SW480 (cell line): ENCODE measurements at places on chromosomes 3 and 15.

GRCh38 chr3:134892326-134892725 lies 97.3 kb downstream of the EPHB1 start:
- DNase-seq: no peak

GRCh38 chr3:52848617-52849016 lies 13.8 kb upstream of the MUSTN1 start:
- no peak for DNase-seq

DNA sequence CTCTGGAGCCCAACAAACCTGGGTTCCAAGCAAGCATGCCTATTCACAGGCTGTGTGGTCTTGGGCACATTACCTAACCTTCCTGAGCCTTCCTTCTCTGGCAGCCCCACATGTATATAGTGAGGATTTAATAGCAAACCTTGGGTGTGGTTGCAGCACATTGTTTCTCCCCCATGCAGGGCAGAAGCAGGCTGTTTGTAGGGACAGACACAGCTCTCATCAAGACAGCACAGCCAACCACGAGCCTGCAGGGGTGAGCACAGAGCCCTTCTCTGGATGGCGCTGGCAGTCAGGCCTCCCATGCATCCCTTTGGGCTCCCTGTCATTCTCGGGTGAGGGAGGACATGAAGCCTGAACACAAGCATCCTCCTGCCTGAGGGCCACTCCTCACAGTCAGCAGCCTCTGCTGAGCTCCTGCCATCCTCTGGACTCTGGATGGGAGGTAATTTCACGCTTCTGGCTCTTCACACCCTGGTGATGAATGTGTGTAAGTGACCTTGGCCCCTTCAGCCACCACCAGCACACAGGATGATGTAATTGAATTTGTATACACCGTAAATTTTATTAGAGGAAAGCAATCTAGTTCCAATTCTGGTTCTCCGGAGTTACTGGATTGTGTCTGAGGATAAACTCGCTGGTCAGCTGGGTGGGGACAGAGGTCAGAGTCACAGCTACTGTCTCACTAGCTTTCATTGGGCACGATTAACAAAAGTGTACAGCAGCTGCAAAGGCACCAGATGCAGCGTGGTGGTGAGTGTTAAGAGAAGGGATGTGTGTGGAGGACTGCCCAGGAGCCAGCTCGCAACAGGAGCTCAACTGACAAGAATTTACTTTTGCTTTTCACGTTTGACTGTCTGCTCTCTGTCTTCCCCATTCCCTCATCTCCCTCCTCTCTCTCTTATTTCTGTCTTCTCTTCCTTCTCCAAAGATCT lies 118.1 kb downstream of the CLSTN2 start:
- peak; percentile 14 for DNase-seq

- DNase-seq: no peak
Observed at GRCh38 chr3:154872074-154872473, 208.0 kb upstream of the MME start.

GRCh38 chr15:80568876-80569605 lies 126.1 kb upstream of the ABHD17C start:
- no peak for DNase-seq

DNA sequence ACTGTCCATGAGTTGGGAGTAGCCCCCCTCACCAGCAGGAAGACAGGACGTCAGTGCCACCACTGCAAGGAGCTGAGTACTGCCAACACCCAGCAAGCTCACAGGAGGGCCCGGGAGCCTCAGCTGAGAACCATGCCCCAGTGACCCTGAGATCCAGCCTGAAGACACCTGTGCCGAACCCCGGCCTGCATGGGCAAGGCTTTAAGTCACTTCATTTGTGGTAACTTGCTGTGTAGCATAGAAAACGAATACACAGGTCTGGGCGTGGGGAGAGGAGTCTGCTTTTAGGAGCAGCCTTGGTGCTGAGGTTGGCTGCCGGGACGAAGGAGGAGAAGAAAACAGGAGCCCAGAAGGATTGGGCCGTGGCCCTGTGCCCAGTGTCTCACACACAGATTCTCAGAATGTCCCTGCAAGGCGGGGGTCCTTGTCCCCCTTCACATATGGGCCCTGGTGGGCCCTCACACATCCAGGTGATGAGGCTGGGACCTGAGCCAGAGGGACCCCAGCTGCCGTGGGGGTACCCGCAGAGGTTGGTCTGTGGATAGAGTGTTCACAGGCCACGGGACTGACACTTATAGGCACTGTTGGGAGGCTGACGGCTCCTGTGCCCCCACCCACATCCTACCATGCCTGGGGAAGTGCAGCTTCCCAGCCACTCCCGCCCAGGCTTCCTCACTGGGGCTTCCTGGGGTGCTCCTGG lies 85.3 kb downstream of the PLXNA1 start:
- no peak for DNase-seq

DNA sequence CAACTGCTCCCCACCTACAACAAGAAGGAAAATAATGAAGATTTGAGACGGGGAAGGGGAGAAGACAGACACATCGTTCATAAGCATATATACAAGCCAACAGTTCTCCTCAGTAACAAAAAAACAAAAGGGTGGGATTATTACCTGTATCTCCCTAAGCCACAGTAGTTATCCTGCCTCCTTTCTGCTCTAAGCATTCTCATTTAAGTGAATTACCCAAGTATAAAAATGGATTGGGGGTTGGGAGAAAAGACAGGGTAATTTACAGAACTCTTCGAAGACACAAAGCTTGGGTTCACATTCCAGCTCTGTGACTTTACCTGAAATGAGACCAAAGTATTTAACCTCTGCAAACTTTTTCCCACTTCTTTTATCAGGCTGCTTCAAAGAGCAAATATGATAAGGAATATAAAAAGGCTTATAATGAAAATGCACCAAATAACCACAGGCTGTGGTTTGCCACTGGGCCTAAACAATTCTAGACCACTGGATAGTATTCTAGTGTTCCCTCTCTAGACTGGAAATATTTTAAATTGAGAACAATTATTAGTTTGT lies 64.4 kb downstream of the UACA start:
- no peak for DNase-seq

- no peak for DNase-seq
Observed at GRCh38 chr3:159186581-159186980, 384.7 kb downstream of the MFSD1 start.

DNA sequence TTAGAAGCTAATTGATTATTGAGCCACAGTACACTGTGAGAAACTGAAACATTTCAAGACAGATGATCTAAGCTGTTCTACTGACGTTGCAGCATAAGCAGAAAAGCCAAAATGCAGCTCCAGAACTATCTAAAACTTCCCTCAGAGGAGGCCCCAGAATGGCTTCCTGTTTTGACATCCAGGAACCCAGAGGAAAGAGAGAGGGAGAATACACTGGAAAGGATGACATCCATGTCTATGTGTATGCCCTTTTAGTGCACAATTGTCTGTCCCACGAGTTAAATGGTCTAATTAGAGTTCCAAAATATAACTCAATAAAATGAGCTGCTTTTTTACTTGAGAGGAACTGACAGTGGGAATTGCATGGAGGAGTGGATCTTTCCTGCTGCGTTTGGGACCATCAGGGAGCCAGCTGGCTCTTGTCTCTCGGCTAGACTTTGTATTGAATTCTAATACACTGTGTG lies 688.1 kb downstream of the ZNF385D start:
- no peak for DNase-seq

- no peak for DNase-seq
Observed at GRCh38 chr15:80388326-80388725, 15.9 kb upstream of the ARNT2 start.

DNA sequence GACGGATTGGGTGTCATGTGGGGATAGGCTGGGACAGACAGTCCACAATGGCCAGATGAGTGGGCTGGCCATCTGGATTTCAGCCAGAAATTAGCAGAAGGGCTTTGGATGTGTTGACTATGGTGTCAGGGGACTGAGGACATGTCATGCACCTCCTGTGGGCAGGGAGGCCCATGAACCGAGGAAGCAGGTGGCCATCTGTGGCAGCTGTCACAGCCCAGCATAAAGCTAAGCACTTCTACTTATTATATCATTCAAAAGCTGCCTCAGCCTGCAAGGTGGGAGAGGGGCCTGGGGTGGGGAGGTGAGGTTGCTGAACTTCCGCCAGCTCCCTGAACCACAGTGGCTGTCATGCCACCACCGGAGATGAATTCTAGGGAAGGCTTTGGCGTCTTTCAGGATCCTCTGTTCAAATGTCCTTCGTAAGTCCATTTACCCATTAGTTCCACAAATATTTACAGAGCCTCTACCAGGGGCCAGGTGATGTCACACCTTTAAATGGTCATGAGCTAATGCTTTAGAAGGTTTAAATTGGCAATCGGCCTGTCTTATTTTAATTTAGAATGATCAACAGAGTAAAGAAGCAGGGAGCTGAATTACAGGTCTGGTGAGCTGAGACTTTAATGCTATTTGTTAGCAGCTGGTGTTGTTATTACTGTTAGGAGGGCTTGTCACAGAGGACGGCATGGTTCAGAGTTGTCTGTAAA lies 23.6 kb upstream of the CAV3 start:
- DNase-seq: no peak

DNA sequence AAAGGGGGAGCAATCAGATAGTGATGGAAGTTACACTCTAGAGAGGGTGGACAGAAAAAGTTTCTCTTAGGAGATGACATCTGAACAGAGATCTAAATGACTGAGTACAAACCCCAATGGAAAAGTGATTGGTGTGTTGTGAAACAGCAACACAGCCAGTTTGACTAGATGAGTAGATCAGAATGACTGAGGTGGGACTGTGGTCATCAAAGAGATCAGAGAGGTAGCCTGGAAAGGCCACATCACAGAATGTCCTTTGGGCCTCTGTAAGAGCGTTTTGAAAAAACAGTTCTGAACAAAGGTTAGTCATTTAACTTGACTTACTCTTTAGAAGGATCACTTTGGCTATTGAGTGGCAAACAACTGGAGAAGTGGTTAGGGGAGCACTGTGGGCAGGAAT lies 10.6 kb downstream of the LRRC58 start:
- DNase-seq: no peak

DNA sequence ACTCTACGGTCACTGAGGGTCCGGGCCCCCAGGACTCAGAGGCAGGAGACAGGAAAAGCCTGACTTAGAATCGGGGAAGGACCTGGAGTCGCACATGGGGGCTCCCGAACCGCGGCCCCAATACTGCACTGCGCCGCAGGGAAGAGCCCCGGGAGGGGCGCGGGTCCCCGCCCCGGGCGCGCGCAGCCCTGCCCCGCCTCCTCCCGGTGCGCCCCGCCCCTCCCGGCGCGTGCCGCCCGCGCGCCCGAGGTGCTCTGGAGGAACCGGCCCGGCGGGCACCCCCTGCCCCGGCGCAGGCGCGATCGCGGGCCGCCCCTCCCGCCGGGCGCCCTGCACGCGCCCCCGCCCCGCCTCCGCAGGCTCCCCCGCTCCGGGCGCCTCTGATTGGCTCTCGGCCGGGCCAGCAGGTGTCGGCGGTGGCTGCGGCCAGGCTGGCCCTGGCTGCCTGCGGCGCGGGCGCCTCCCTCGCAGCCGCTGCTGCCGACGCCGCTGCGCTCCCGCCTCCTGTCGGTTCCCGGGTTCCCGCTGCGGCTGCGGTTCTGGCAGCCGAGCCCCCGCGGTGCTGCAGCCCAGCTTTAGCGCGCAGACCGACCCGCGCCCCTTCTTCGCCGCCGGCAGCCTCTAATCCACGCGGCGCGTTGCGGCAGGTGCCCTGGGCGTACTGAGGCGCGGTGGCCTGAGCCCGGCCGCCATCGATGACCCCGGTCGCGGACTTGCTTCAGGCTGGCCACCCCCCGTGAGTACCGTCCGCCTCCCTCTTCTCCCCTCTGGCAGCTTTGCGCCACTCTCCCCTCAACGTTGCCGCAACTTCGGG lies at the start of gene MYRIP:
Gene MYRIP (plus strand): TSS at position 429 of the 814 bp plus-strand sequence. CDS start 91,208 bp downstream, outside the sequence.
- peak; percentile 64 for DNase-seq

- DNase-seq: peak; percentile 13
Observed at GRCh38 chr15:96053031-96053780, 277.3 kb upstream of the NR2F2 start.

- no peak for DNase-seq
Observed at GRCh38 chr3:147618691-147619090, 209.5 kb downstream of the ZIC1 start.

DNA sequence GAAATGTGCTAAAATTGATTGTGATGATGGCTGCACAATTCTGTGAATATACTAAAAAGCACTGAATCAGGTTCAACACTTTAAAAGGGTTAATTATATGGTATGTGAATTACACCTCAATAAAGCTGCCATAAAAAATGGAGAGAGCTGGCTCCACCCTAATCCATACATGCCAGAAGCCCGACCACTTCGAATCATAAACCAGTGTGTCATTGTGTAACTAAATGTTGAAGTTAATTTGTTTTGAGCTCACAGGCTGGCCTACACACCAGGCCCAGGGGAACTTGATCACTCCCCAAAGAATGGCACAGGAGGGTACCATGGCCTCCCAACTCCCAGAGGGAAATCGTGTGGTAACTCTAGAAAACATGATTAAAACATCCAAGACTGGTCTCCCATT lies 14.0 kb downstream of the PLCD1 start:
- DNase-seq: no peak

GRCh38 chr3:184696697-184697096 lies 15.2 kb downstream of the MAGEF1 start:
- no peak for DNase-seq

GRCh38 chr3:122920986-122921385 lies 106.6 kb downstream of the SEMA5B start:
- no peak for DNase-seq

GRCh38 chr3:57556459-57557084 lies 498 bp downstream of the PDE12 start:
- peak; percentile 38 for DNase-seq

DNA sequence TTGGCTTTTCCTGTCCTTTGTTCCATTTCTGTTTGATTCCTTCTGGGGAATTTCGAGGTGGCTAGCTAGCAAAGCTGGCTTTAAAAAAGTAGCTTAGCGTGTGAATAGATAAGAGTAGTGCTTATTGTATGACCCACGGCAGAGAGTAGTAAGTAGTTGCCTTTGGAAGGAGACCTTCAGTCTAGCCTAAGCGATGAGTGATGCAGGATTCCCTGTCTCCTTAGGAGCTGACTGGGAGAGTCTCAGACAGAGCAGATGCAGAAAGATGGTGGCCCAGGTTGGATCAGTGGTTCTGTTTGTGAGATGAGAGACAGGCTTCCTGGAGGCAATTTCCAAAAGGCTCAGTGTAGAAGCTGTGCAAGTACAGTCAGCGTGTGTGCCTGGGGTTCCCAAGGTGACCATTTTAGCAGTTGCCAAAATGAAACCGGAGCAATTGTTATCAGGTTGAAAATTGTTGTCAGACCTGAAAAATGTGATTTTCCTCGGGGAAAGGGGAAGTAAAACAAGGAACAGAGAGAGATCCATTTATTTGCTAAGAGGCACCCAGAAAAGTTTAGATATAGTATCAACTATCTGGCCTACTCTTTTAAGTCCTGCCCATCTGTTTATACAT lies 681 bp upstream of the IL5RA start:
- no peak for DNase-seq
